ENCODE measurements at places on chromosomes 7 and 10.

DNA sequence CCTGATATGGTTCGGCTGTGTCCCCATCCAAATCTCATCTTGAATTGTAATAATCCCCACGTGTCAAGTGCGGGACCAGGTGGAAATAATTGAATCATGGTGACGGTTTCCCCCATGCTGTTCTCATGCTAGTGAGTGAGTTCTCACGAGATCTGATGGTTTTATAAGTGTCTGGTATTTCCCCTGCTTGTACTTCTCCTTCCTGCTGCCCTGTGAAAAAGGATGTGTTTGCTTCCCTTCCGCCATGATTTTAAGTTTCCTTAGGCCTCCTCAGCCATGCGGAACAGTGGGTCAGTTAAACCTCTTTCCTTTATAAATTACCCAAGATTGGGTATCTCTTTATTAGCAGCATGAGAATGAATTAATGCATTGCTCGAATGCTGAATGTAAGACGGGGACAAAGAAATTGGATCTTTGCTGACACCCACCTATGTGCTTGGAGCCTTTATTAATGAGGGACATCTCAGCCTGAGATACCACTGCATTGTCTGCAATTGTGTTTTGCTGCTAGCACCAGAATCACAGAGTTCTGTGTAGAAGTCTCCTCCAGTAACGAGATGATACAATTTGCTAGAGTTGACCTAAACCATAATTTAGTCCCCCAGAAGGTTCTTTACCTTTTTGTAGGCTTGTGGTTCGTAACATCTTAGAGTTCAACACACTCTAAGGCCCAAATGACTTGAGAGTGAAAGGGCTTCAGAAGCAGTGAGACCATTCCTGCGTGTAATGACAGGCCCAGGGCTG lies 28.6 kb downstream of the SLC35B4 start:
- DNase-seq, result no peak

DNA sequence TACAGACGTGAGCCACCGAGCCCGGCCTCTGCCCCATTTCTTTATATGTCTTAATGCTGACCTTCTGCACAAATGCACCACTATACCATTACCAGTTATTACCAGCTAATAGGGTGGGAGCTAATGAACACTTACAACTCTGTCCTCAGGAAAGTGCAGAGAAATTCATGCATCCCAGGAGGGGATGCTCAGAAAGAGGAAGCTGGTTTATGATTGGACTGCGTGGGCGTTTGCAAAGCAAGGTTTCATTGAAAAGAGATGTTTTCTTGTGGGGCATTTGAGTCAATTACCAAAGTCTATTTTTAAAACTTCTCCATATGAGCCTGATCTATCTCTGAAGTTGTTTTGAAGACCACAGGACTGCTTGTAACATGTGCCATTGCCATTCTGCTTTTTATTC lies 417.7 kb upstream of the CELF2 start:
- DNase-seq, result no peak

GRCh38 chr10:46992803-46993561 lies 81.8 kb downstream of the PTPN20 start:
- DNase-seq, result no peak

DNA sequence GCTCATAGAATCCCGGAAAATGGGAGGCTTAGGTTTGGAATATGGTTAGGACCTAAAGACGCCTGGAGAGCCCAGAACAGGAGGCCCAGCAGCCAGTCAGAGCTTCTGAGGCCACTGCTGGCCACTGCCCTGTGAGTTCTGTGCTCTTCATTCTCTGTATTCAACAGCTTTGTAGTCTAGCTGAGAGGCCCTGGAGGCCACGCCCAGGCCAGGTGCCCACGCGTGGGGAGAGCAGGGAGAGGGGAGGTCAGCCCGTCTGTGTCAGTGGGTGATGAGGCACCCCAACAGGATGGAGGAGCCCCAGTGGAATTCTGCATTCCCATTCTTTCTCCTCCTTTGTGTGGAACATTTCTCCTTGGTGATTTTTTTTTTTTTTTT lies 29.1 kb downstream of the IL15RA start:
- DNase-seq, result no peak

DNA sequence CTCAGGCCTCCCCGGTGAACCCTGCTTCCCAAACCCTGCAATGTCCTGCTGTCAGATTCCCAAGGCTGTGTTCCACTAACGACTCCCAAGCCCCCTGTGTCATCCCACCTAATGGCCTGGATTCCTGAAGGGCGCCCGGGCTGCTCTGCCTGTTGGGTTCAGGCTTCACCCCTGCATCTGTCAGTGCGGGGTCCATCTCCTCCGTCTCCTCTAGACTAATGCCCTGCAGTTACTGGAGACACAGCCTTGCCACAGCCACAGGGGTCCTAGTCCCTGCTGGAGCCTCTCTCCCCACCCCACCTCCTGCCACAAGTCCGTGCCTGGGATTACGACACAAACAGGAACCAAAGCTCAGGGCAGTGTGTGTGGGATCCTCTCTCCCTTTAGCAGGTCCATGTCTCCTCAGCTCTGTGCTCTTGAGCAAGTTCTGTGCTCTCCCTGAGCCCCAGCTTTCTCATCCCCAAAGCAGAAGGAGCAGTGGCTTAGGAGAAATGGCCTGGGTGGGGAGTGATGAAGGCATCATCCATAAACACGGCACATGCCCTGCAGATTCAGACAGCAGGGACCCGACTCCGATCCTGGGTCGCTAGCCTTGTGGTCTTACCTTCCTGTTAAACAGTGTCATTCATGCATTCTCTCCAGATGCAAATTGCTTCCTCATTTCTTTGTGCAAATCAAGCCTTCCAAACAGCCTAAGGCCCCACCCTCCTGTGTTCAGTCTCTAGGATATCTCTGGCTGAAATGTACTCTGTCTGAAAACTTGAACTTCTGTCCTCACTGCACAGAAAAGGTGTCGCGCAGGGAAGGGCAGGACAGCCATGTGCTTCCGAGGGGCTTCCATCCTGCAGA lies 8.2 kb upstream of the RBP3 start:
- DNase-seq, result no peak

DNA sequence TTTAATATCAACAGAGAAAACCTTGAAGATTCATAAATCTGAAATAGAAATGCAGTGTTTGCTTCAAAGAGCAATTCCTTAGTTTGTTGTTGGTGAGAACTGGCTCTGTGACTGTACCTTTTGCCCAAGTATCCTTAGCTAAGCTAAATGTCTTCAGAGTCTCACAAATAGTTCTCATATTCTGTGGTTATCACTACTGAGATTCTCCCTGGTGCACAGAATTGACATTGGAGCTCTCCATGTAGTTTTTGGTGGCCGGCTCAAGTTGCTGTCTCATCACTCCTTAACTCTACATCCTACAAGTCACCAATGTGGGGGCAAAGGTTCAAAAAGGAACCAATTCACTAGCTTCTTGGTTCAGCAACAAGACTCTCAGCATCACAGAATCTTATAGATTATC lies 780.3 kb downstream of the LRMDA start:
- no peak for DNase-seq

- DNase-seq, result no peak
Measured at GRCh38 chr10:102017295-102017694, 38.7 kb downstream of the ARMH3 start.

- no peak for DNase-seq
Measured at GRCh38 chr7:81211204-81211933, 292.5 kb upstream of the SEMA3C start.

DNA sequence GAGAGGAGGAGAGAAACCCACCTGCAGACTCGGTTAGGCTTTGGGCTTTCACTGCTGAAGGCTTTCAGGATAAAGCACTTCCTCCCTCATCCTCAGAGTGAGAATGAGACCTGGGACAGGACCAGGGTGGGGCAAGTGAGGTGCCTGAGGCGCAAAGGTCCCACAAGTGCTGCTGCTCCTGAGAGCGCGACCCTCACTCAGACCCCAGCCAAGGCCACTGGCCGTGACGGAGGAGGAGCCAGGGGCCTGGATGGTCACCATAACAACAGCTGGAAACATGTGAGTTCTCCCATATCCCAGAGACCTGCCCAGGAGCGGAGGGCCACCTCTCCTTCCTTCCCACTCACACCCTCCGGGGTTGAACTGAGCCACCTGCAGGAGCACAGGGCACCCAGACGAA lies 46.9 kb upstream of the MKRN1 start:
- no peak for DNase-seq

DNA sequence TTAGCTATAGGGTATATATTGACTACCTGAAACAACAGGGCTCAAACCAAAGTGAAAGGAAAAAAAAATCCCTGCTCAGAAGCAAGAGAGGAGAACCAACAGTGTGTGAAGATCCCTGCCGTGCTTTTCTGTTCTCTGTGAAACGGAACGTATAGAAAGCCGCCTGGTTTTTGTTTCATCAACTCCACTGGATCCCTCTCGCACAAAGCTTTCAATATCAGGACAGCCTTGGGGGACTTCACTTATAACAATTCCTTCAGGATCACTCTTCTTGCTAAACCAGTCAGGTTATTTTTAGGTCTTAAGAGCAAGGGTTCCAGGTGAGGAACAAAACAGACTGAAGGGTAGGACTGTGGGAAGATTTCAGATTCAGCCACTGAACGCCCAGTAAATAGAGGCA lies 151.1 kb upstream of the CACNA2D1 start:
- peak; percentile 44 for DNase-seq

DNA sequence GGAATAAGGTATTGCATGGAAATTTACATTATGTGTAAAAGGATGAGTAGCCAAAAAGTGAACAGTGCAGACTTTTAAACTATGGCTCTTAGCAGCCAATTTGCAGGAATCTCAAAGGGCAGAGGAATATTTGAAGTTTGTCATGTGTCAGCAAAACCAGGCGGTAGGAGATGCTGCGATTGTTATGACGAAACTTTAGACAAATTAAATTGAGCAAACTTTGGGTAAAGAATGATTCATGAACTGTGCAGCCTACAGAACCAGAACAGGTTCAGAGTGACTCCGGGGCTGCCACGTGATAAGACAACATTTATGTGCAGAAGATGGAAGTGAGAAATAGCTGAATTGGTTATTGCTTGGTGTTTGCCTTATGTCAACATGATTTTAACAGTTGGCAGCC lies 39.2 kb upstream of the CCDC6 start:
- DNase-seq, result no peak

DNA sequence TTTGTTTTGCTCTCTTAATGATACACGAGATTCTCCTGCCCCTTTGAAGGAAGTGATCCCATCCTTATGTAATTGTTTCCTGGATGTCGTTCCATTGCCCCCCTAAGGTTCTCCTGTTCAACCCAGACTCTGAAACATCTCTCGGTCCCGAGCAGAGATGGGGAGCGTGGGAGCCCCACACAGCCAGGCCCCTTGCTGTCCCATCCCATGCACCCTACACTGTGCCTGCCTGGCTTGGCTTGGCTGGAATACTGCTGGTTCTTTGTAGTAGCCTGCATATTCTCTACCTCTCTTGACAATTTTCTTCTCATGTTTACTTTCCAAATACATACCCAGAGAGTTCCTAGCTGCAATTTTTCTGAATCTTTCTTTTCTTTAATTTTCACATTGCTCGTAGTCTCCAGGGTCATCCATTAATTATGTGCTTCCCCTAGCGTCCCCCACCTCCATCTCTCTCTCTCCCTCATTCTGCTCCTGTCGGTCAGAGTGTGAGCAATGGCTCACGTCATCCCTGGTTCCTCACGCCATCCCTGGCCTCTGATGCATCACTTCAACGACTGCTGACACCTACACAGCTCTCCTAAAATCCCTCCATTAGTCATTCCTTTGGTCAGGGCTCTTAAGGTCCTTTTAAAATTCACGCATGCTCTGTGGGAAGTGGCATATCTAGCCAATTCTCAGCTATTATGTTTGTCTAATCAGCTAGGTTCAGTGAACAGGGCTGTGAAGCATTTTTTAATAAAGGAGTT lies 32.5 kb upstream of the GPR158 start:
- DNase-seq, result no peak

GRCh38 chr7:29946428-29947186 lies 43.0 kb downstream of the SCRN1 start:
- no peak for DNase-seq

DNA sequence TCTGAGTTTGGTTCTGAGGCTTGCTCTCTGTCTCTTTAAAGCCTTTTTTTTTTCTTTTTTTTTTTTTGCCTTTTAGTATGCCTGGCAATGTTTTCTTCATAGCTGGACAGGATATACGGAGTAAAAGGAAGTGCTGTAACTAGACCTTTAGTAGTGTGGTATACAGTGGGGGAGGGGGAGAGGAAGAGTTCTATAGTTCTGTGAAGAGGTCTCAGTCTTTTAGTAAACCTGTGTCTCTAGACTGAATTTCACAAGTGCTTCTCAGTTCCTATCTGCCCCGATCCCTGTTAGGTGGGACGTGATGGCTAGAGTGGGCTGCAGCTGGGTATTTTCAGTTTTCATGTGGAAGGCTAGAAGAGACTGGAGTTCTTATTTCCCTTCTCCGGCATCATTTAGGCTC lies 3.1 kb upstream of the ABCC2 start:
- no peak for DNase-seq

- no peak for DNase-seq
Measured at GRCh38 chr10:114499630-114500190, 95.4 kb upstream of the AFAP1L2 start.

DNA sequence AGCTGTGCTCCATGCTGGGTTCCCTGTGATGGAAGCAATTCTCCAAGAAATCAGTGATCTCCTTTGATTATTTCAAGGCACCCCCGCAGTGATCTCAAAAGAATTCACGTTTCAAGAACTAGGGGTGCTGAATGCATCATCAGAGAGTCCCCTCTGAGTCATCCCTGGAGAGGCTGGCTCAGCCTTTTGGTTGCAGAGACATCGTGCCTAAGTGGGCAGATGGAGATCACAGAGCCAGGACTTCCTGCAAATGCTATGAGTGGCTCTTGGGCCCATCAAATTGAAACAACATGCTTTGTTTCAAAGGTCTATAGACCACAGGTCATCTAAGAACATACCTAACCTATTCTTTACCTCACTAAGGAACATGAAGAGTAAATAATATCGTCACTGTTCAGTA lies 41.5 kb upstream of the PLEKHA1 start:
- DNase-seq, result no peak

GRCh38 chr10:109696981-109697775 lies 226.1 kb downstream of the XPNPEP1 start:
- DNase-seq, result no peak

DNA sequence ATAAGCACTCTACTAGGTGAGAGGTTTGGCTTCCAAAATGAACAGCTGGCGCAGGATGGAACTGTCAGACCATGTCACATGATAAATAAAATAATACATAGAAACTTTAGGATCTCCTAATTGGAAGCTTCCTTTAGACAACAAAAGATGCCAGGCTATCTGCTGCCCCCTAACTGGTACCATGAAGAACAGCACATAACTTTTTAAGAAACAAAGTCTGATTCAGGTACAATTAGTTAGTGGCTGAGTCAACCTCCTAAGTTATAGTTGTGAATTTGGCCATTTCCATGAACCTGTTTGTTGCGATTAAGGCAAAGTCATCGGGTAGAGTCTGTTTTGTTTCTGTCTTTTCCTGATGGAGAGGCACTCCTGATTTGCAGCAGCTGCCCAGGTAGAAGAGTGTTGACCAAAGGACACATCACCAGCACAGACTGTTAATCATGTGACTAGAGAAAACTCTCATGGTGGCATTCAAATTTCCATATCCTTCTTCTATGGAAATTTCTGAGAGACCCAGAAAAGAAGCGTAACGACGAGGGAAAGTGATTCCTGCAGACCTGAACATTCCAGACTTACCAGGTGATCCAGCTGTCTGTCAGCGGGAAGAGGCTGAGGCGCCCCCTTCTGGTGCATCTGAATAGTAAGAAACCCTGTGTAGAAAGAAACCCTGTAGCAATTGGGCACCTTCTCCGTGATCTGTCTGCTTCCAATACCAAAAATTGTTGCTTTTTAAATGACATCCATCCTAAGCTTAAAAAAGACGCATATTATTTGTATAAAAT lies 8.6 kb upstream of the INHBA start:
- DNase-seq, result no peak

Data from NCI-H1105 (cell line).